Fibroblast of pulmonary artery (primary cell): ENCODE measurements at places on chromosomes 2 and 18.

- no peak for DNase-seq
These were observed 36.7 kb upstream of the SPAG16 start for GRCh38 chr2:213247566-213247965.

GRCh38 chr2:3040496-3041140, 337.0 kb downstream of the EIPR1 start:
- no peak for DNase-seq

- no peak for DNase-seq
These were observed 1664.6 kb upstream of the CELF4 start for GRCh38 chr18:39230086-39230803.

GRCh38 chr2:164747783-164748433, 93.7 kb downstream of the COBLL1 start:
- DNase-seq: no peak

DNA sequence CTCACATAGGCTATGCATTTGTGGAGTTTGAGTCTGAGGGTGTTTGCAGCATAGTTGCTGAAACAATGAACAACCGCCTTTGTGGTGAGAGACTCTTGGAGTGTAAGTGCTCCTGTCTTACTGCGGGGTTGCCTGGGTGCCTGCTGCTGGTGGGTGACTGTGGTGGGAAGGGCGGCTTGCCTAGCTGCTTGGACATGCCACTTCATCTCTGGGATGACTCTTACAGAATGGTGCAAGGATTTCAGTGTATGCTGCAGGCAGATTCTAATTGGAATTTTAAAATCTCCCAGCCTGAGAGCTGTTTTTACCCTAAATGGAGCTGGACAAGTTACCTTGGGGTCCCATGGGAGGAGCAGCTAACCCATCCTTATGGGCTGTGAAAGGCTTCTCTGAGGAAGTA, 50.1 kb downstream of the CYP27C1 start:
- DNase-seq: no peak

DNA sequence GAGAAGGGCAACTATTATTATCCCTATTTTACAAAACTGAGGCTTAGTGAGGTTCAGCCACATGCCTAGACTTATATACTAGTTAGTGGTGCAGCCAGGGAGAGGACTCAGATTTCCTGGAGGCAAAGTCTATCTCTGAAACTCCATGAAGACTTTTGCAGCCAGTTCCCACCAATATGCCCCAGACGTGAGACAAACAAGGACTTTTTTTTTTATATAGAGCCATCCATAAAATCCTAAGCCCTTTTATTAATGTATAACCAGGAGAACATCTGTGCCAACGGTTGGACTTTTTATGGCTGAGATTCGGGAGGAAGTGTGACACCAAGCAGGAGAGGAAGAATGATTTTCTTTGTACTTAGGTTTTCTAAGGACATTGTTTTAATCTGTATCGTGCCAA, 29.9 kb downstream of the LIPG start:
- no peak for DNase-seq

- peak; percentile 98 for DNase-seq
These were observed 127.9 kb upstream of the SH3BP4 start for GRCh38 chr2:234823877-234824376.

GRCh38 chr2:183521911-183522310, 397.7 kb downstream of the NUP35 start:
- no peak for DNase-seq

GRCh38 chr2:12317814-12318426, 398.8 kb upstream of the TRIB2 start:
- DNase-seq: peak; percentile 89

GRCh38 chr2:157747695-157748370, 119.2 kb upstream of the ACVR1C start:
- peak; percentile 61 for DNase-seq

DNA sequence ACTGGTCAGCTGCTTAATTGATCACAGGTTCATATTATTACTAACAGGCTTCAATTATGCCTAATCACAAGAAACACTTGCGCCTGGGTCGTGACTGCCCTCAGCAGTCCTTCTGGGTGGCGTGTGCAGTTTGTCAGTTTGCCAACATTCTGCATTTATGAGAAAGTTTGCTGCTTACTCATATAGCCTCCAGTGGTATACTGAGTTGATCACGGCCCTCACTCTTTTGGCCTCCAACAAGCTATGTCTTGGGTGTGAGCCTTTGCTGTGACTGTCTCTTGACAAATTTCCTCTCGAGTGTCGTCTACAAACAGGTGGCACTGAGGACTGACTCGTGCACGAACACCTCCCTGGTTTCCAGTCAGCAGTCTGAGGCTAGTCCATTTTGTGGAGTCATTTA, 27.3 kb downstream of the DCDC2C start:
- no peak for DNase-seq

GRCh38 chr2:69935011-69935410, 20.1 kb downstream of the MXD1 start:
- DNase-seq: no peak

DNA sequence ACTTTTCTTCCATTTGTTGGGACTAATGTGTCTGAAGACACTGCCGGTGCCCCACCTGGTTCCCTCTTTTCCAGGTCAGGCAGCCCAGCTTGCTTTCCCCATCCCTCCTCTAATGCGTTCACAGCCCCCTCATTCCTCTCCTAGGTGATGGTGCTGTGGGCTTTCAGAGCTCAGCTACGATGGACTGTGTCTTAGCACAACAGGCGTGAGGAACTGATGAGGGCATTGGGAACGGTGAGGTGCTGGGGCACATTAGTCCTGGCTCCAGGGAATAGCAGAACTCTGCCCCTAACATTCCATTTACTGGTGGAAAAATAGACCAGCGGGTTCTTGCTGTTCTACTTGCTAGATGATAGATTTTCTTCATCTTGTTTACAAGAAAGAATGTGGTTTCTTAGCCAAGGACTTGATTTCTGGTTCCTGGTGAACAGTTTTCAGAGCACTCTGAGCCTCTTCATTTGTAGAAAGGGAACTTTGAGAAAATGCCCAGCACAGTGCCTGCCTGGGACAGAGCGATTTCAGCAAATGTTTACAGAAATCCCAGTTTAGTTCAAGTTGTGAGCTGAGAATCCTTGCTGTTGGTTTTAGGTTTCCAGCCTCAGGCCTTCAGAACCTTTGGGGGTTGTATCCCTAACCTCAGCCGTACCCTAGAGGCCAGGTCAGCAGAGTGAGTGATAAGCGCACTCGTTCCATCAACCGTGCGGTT, 42.5 kb downstream of the LDLRAD4 start:
- no peak for DNase-seq

GRCh38 chr2:223923976-223924375, 21.2 kb downstream of the WDFY1 start:
- peak; percentile 49 for DNase-seq

DNA sequence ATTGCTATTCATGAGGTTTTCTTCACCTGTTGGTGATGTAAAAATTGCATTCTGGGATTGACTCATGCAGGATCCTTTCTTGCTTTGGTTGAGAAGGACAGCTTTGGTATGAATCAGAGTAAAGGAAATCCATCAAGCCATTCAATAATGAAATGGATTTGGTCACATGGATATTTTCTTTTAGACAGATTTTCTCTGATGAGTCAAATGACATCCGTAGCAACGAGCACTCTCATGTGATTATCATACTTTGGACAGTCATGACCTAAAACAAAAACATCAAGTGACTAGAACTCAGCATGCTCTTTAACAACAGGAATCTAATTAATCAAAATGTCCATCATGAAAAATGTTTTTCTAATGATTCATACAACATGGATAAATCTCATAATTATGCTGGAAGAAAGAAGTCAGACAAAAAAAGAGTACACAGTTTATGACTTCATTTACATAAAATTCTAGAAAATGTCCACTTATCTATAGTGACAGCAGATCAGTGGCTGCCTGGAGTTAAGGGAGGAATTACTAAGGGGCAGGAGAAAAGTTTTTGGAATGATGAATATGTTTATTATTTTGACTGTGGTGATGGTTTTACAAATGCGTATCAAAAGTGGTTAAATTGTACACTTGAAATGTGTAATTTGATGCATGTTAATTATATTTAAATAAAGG, 30.7 kb downstream of the TRAK2 start:
- DNase-seq: peak; percentile 48

DNA sequence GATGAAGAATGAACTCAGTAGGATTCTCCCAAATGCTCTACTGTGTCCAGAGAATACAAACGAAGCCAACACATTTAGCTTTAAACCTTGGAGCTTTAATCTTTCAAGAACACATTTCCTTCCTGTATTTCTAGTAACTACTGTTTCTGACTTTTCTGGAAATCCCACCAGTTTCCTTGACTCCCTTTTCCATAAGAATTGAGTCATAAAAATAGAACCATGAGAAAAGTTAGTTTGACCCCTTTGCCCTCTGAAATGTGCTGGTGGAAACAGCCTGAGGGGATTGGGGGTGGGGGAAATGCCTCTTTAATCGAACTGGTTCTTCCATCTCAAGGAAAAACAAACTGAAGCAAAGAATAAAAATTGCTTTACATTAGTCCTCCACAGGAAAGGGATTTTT, 123.9 kb downstream of the TMEM17 start:
- peak; percentile 4 for DNase-seq

DNA sequence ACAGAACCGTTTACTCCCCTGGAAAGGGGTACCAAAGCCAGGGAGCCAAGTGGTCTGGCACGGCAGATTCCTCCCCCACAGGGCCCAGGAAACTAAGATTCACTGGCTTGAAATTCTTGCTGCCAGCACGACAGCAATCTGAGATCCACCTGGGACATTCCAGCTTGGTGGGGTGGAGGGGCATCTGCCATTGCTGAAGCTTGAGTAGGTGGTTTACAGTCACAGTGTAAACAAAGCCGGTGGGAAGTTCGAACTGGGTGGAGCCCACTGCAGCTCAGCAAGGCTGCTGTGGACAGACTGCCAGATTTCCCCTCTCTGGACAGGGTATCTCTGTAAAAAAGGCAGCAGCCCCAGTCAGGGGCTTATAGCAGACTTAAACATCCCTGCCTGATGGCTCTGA, 901.7 kb upstream of the LRRTM1 start:
- no peak for DNase-seq

DNA sequence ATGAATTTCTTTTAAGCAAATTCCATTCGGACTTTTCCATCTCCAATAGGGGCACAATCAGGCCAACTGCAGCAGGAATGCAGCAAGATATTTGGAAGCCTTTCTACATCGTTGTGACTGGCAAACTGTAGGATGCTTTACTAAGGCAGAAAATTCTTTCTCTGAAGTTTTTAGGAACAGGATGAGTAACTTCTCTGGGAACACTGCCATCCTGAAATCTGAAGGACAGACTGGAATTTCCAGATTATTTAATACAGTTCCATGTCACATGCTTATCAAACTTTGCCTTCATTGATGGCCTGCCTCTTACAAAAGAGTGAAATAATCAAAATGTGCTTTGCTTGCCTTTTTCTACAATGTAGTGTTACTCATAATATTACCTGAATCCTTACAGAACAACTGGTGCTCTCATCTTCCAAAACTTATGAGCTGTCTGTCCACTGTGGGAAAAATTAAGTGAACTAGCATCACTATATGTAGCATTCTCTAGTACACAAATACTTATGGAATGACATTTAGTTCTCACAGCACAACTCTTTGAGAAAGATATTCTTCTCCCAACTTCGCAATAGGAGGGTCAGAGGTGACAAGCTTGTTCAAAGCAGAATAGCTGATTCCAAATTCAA, 32.0 kb upstream of the MAP2 start:
- DNase-seq: peak; percentile 73

GRCh38 chr2:39216346-39217191, 27.2 kb downstream of the CDKL4 start:
- no peak for DNase-seq

DNA sequence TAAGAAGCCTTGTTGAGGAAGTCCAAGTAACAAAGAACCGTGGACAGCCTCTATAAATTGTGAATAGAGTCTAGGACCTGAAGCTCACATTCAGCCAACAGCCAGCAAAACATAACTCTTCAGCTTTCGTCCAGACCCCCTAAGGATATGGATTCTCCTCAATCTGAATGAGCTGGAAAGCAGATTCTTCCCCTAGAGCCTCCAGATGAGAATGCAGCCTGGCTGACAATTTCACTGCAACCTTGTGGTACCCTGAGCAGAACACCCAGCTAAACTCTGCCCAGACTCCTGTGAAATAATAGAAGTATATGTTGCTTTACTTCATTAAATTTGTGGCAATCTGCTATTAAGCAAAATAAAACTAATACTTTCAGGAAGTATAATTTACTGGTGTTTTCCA, 483.5 kb upstream of the SLC8A1 start:
- no peak for DNase-seq

DNA sequence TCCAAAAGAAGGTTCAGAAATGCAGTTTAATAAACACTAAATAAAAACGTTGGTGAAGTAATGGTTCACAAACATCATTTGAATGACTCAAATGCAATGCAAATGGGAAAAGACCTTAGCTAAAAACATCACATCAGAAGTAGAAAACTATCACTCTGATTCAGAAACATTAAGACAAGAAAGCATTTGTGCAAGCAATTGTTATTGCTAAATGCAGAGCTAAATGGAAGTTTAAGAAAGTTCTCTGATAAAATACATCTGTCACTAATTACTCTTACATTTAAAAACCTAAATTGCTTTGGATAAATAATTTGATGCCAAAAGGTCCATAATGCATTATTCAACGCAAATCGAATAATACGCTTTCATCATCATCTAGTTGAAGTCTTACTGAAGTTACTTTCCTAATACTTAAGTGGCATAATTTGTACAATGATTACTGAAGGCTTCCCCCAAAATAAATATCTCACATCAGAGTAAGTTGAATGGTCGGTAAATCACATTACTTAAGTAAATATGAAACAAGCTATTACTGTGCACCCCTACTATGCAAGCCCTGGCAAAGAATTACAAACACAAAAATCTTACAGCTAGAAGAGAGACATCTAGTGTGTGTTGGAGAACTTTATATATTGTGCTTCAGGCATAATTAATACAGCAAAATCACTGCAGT, 105.7 kb upstream of the KCTD1 start:
- no peak for DNase-seq

DNA sequence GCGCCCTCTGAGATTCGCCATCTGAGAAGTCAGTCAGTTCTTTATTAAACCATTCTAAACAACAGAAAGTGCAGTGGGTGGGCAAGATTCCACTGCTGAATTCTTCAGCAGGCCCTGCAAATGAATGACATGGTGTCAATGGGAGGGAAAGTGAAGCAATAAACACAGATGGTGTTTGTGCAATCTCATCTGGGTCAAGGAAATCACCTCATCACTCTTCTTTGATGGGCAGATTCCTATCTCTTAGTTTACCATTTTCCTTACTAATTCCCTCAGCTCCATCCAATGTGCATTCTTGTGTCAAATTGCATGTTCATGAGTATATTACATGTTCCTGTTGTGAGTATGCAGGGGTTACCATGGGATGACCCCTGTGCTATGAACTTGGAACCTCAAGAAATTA, 100.7 kb upstream of the CYP1B1 start:
- peak; percentile 65 for DNase-seq

- DNase-seq: no peak
These were observed 79.9 kb downstream of the SEPTIN10 start for GRCh38 chr2:109533823-109534222.

- peak; percentile 59 for DNase-seq
These were observed 9.2 kb downstream of the AAK1 start for GRCh38 chr2:69634196-69634821.

- no peak for DNase-seq
These were observed 66.8 kb upstream of the SEC11C start for GRCh38 chr18:59072727-59073421.
